Cerebellum (tissue), 4 donors: ENCODE measurements at places on chromosomes 6 and 20. TPM values are rescaled to one million over a fixed set of nuclear protein-coding genes. Genes with fewer than 3 reads are reported as not detected.

TAGAP gene
- total RNA-seq, result 2.4 TPM

SLC13A3 gene
- total RNA-seq, result 9.8 TPM

PPIL4 gene
- total RNA-seq, result 33.9 TPM

PDE10A gene
- total RNA-seq, result 41.5 TPM

KHDC1 gene
- total RNA-seq, result 7.2 TPM

FRK gene
- 0.36 TPM for total RNA-seq

INSM1 gene
- total RNA-seq, result 32.0 TPM

SPTLC3 gene
- 2.4 TPM for total RNA-seq

HLA-DQA2 gene
- not detected for total RNA-seq

OR2H2 gene
- total RNA-seq, result not detected

THBS2 gene
- total RNA-seq, result 5.8 TPM

ARG1 gene
- 1.3 TPM for total RNA-seq

HEY2 gene
- total RNA-seq, result 9.5 TPM

TSHZ2 gene
- 7.1 TPM for total RNA-seq

ASIP gene
- total RNA-seq, result not detected

RGS19 gene
- 8.4 TPM for total RNA-seq

OVOL2 gene
- not detected for total RNA-seq

LY6G6D gene
- not detected for total RNA-seq

RPP21 gene
- total RNA-seq, result 12.6 TPM

ZGPAT gene
- total RNA-seq, result 14.3 TPM

LZTS3 gene
- 20.1 TPM for total RNA-seq

LY6G6F gene
- total RNA-seq, result 0.36 TPM

ZSCAN9 gene
- 35.4 TPM for total RNA-seq

VGLL2 gene
- not detected for total RNA-seq

GPX5 gene
- not detected for total RNA-seq

MUC21 gene
- total RNA-seq, result not detected

PARD6B gene
- 8.5 TPM for total RNA-seq

HEBP2 gene
- total RNA-seq, result 4.4 TPM

BTNL2 gene
- total RNA-seq, result 0.18 TPM

PROKR2 gene
- 0.45 TPM for total RNA-seq

SAMD3 gene
- total RNA-seq, result 26.0 TPM

BPIFA1 gene
- not detected for total RNA-seq

SLC4A11 gene
- 0.36 TPM for total RNA-seq

FKBP1C gene
- 0.36 TPM for total RNA-seq

GLP1R gene
- 0.82 TPM for total RNA-seq

TMEM242 gene
- 12.5 TPM for total RNA-seq

KCNK15 gene
- 0.27 TPM for total RNA-seq

FAM209A gene
- total RNA-seq, result not detected
